Osteoblast (primary cell): ENCODE measurements at places on chromosomes 7 and 10.

DNA sequence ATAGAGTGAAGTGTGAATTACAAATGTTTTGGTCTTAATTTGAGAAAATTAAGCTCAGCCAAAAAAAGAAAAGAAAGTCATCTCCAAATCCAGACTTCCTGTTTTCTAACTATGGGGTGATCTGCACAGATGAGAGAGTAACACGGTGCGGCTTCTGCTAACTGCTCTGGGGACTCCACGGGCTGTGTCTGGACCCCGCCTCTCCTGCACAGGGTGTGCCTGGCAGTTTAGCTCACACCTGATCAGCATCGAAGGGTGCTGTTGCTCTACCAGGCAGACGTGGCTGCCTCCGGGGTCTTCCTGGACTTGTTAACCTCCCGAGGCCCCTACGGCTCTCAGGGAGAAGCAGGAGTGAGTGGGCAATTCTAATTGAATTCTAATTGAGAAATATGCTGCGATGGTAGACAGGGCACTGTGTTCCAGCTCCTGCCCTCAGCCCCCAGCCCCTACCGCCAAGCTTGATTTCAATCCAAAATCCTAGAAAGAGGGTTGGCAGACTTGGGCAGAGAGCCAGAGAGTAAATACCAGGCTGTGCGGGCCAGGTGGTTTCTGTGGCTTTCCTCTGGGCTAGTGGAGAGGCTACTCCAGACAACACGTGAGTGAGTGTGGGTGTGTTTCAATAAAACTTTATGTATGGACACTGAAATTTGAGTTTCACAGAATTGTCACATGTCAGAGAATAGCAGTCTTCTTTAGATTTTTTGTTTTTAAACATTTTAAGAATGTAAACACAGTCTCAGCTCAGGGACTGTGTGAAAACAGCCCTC is 13.4 kb downstream of the SHH start:
- peak; percentile 46 for DNase-seq

GRCh38 chr10:95447685-95448084 is 113.5 kb downstream of the SORBS1 start:
- no peak for DNase-seq

- no peak for DNase-seq
Measured at GRCh38 chr10:5163487-5163886, 21.5 kb downstream of the AKR1C8 start.

DNA sequence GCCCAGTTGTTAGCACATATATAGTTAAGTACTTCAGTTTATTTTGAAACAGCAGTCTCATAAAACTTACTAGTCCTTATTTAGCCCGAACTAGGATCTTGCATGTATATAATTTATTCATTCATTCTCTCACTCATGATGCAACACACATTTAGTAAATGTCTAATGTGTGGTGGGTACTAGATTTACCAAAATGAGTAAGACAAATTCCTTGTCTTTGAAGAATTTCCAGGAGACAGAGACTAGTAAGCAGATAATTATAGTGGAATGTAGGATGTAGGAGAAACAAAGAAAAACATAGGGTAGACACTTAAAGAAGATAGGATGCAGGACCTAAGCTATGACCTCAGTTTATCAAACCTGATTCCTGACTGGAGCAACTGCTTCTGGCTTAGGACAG is 120.2 kb upstream of the AMPH start:
- DNase-seq: no peak

DNA sequence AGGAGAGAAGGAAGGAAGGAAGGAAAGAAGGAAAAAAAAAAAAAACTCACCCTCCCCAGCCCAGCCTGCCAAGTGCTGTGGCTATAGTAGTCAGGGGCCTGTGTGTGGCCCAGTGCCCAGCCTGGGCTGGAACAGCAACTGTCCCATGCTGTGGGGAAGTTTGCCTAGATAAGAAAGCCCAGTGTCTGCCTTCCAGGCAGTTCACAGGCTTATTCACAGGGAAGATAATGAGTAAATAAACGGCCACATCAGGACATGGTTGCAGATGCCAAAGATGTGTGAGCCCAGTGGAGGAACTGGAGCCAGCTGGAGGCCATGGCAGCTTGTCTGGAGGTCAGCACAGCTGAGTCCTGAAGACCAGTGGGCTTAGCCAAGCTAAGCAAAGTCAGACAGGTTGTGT is 132.4 kb upstream of the FOXK1 start:
- DNase-seq: no peak

DNA sequence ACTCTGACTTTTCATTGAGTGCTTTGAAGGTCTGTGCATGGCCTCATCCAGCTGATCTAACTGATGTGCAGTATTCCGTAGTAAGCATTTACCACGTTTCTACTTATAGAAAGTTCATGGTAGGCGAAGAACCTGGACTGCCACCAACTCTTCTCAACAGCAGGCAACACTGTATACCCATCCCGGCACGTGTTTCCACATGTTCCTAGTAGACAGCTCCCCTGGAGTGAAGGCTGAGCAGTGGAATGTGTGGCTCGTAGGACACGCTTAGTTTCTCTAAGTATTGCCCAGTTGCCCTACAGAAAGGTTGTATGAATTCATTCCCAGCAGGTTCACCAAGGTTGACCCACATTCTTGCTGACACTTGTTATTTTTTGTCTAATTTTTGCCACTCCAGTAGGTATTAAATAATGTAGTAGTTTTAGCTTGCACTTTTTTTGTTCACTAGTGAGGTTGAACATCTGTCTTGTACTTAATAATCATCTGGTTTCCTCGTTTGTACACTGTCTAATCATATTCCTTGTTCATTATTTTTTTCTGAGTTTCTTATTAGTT is 15.2 kb downstream of the PROSER2 start:
- DNase-seq: no peak

- DNase-seq: no peak
Measured at GRCh38 chr7:92934096-92934495, 97.7 kb upstream of the CDK6 start.

GRCh38 chr10:119769886-119770285 is 44.0 kb downstream of the INPP5F start:
- peak; percentile 77 for DNase-seq

GRCh38 chr7:140537750-140538482 is 58.6 kb upstream of the MKRN1 start:
- no peak for DNase-seq

- no peak for DNase-seq
Measured at GRCh38 chr10:87575851-87576250, 71.2 kb downstream of the MINPP1 start.

DNA sequence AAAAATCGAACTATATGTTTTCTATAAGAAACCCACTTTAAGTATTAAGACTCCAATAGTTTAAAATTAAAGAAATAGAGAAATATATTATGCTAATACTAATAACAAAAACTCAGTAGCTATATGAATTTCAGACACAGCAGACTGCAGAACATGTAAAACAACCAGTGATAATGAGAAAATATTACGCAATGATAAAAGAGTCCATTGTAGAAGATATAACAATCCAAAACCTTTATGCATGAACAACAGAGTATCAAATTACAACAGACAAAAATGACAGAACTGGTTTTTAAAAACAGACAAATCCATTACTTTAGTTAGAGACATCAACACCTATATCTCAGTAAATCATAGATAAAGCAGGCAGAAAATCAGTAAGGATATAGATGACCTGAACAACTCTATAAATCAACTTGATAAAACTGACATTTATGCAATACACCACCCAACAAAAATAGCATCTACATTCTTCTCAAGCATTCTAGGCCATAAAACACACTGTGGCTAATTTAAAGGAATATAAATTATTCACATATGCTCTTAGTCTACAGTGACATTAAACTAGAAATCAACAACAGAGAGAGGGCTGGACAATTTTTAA is 669.5 kb upstream of the GHITM start:
- DNase-seq: no peak

GRCh38 chr7:46414946-46415345 is 493.9 kb upstream of the IGFBP3 start:
- no peak for DNase-seq

GRCh38 chr7:26699766-26700165 is 164.6 kb downstream of the SKAP2 start:
- no peak for DNase-seq

DNA sequence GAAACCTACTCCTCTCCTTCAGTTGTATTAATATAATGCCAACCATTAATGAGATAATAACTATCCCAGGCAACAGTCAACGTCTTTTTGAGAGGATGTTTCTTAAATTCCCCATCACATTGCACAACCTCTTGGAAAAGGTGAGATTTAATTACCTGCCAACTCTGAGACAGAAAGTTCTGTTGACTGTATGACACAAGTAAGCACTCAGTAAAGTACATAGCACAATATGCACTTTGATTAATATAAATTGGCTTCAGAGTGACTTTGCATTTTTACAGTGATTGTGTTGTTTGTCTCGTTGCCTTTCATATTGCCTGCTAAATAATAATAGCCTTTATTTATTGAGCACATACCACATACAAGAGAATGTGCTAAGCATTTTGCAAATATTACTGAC is 46.7 kb downstream of the CAV1 start:
- no peak for DNase-seq

DNA sequence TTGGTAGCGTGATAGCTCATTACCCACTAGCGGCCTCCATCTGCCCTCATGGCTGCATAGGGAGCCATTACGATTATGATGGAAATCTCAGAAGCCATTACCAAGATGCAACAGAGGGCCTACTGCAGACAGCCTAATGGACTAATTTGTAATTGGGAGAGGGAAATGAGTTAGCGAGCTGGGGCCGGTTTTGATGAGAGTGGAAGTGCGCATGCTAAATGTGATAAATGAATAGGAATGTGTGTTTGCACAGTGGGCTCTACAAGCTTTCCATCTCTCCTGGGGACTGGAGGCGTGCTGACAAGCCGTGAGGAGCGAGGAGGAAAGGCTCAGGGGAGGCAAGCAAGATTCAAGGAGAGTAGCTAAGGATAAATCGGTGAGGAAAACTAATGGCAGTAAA is 644.5 kb upstream of the GALNT17 start:
- DNase-seq: no peak

DNA sequence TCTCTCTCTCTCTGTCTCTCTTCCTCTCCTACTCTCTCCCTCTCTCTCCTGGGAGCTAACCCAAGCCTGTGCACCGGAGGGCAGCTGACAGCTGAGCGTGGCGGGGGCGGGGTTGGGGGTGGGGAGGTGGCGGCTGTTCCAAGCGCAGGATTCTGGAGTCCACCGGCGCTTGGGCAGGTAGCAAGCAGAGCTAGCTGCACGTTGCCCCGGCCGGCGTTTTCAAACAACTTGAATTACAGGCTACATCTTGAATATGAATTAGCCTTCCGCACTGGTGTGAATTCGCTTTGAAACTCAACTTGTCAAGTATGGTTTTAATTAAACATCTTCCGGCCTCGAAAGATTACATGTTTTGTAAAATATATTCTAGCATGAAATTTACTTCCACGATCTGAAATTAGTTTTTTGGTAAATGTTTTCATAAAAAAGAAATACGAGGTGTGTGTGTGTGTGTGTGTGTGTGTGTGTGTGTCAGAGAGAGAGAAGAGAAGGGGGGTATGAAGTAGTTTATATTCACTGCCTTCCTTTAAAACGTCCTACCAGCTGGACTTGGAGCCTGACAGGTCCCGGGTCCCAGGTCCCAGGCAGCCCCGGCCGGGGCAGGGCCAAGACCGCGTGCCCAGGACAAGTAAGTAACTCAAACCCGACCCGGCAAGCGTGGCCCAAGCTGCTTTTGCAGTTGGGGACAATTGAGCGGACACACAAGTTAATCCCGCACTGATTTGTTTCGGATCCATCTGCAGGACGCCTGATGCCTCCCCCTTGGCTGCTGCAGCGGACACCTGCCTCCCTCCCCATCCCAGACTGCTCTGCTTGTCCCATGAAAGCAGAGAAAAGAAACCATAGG is 9.0 kb upstream of the DLX6 start:
- no peak for DNase-seq
